NCI-H2171 treated with DMSO at 0.1 percent for 48 hours (cell line): ENCODE measurements at places on chromosomes 5 and 9.

GRCh38 chr9:135848341-135849047 is 58.9 kb downstream of the CAMSAP1 start:
- no peak for DNase-seq

DNA sequence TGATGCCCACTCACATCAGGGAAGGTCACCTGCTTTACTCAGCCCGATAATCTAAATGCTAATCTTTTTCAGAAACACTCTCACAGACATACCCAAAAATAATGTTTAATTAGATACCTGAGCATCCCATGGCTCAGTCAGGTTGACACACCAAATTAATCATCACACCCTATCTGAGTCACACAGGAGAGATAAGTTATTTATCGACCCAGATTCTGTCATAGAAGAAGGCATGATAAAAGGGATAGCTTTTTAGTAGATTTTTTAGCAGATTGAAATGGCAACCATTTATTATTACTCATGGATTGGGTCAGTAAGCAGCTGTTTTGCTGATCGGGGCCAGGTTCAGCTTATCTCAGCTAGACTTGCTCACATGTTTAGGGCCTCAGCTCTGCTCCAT is 97.8 kb upstream of the TYRP1 start:
- DNase-seq: no peak

GRCh38 chr9:112839331-112839730 is 51.3 kb downstream of the SLC46A2 start:
- no peak for DNase-seq

DNA sequence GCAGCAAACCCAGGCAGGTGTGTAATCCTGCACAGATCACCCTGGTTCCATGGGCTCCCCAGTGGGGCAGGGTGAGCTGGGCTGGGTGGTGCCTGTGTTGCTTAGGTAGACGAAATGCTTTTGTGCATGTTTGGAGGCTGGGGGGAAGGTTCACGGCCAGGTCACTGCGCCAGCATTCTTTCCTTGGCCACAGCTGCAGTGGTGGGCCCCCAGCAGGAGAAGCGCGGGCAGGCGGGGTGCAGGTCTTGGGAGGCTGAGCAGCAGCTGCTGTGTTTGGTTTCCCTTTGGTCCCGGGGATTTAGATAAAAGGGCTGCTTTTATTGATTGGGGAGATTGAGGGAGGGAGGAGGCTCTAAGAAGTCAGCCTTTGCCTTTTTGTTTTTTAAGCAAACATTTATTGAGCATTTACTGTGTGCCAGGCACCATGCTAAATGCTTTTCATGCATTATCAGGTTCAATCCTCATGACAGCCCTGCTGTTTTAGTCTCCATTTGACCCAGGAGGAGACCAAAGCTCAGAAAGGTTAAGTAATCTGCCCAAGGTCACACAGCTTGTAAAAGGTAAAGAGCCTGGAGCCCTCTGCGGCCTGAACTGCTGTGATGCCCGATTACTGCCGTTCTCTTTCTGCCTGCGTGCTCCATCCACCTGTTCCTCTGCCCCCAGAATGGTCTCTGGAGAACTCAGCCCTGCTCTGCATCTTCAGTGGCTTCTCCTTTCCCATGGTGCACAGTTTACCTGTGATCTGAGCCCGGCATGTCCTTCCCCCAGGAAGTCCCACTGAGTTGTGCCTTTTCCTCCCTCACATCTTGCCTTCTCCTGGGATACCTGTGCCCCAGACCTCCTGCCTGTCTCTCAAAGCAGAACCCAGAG is 94.4 kb downstream of the MACROH2A1 start:
- DNase-seq: no peak

DNA sequence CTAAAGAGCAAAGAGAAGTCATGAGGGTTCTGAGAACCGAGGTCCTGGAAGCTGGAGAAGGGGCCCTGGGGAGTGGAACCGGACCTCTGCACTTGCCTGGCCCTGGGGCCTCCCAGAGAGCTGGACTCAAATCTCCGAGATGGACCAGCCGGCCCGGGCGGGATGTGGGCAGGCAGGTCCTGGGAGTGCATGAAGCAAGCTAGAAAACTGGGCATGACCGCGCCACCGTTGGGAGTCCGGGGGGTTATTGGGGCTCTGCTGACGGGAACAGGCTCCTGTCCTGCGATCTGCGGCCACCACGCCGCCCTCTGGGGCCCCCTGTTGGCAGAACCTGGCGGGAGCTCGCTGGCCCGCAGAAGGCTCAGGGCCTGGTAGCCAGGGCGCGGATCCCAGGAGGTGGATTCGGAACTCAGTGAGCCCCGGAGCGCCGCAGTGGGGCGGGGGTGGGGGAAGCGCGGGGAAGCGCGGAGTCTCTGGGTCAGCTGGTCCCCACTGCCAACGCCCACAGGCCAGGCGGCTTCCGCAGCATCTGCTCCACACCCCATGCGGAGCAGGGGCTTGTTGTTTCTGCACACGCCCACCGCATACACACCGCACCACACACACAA is 150.6 kb downstream of the ERCC6L2 start:
- no peak for DNase-seq

- DNase-seq: no peak
Measured at GRCh38 chr5:92662741-92663140, 918.3 kb downstream of the NR2F1-AS1 start.

GRCh38 chr9:19154135-19154612 is 26.9 kb upstream of the PLIN2 start:
- no peak for DNase-seq
